Activated naive CD4-positive, alpha-beta T cell treated with anti-CD3 and anti-CD28 coated beads for 36 hours (primary cell): ENCODE measurements at places on chromosomes 12 and 14. TPM values are rescaled to one million over a fixed set of nuclear protein-coding genes. Genes with fewer than 3 reads are reported as not detected.

Gene SDSL
- not detected for total RNA-seq

Gene STK38L
- 21.4 TPM for total RNA-seq

Gene PTPN6
- 348 TPM for total RNA-seq

Gene TAS2R7
- total RNA-seq = not detected

Gene SLC5A8
- not detected for total RNA-seq

Gene LRP10
- total RNA-seq = 75.2 TPM

Gene TCTN1
- 5.8 TPM for total RNA-seq

Gene SLC41A2
- 2.7 TPM for total RNA-seq

Gene LMNTD1
- not detected for total RNA-seq

Gene PLEKHD1
- not detected for total RNA-seq

Gene ALDH1L2
- 12.2 TPM for total RNA-seq

Gene METAP2
- total RNA-seq = 108 TPM

Gene KRT85
- not detected for total RNA-seq

Gene RASSF9
- not detected for total RNA-seq

Gene CDKN3
- 101 TPM for total RNA-seq

Gene NAA30
- 12.3 TPM for total RNA-seq
